ENCODE measurements at places on chromosomes 11 and 22.

GRCh38 chr22:50531546-50531961 lies 1.7 kb upstream of the TYMP start:
- peak overlapping the region; percentile 40 for H3K4me3 ChIP-seq
- DNase-seq = no peak
- peak overlapping the region; percentile 85 for H3K27ac ChIP-seq
- H3K4me1 ChIP-seq = peaks cover 11% of the 10 kb centered on the region
- H3K36me3 ChIP-seq = no peaks in the 10 kb centered on the region

GRCh38 chr11:30876663-30877396 lies 290.7 kb upstream of the MPPED2 start:
- DNase-seq = no peak
- no peaks in the 10 kb centered on the region for H3K27me3 ChIP-seq
- H3K4me3 ChIP-seq = no peak overlapping the region
- H3K36me3 ChIP-seq = no peaks in the 10 kb centered on the region
- H3K4me1 ChIP-seq = no peaks in the 10 kb centered on the region

DNA sequence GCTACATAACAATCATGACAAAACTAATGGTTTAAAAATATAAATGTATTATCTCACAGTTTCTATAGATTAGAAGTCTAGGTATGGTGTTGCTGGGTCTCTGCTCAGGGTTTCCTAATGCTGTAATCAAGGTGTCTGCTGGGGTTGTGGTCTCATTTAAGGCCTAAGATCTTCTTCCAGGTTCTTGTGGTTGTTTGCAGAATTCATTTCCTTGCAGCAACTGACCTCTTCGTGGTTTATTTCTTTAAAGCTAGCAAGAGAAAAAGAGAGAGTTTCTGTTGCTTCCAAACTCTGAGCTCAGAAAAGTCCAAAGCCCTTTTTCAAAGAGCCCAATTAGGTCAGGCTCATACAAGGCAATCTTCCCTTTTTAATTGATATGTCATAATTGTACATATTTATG lies 452.7 kb upstream of the CCDC179 start:
- no peak for DNase-seq
- no peaks in the 10 kb centered on the region for H3K4me1 ChIP-seq
- no peak overlapping the region for H3K27ac ChIP-seq
- H3K27me3 ChIP-seq = no peaks in the 10 kb centered on the region
- H3K36me3 ChIP-seq = no peaks in the 10 kb centered on the region

DNA sequence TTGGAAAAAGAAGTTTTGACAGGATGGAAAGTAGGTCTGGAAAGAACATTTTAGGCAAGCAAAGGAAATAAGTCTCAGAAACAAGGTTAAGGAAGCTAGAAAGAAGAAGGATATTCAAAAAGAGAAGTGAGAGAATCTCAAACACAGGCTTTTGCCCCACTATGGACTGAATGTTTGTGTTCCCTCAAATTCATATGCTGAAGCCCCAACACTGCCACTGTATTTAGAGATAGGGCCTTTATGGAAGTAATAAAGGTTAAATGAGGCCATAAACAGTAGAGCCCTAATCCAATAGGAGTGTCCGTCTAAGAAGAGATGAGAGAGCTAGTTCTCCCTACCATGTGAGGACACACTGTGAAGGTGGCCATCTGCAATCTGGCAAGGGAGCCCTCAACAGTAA lies 20.6 kb upstream of the RPS13 start:
- H3K4me1 ChIP-seq = no peaks in the 10 kb centered on the region
- H3K27me3 ChIP-seq = no peaks in the 10 kb centered on the region
- H3K36me3 ChIP-seq = no peaks in the 10 kb centered on the region
- no peak overlapping the region for H3K4me3 ChIP-seq

- no peaks in the 10 kb centered on the region for H3K36me3 ChIP-seq
- no peak overlapping the region for H3K4me3 ChIP-seq
- no peaks in the 10 kb centered on the region for H3K4me1 ChIP-seq
Measured at GRCh38 chr11:16898274-16898985, 115.8 kb downstream of the PLEKHA7 start.

- no peak for DNase-seq
- H3K27me3 ChIP-seq = no peaks in the 10 kb centered on the region
- H3K4me1 ChIP-seq = no peaks in the 10 kb centered on the region
- no peaks in the 10 kb centered on the region for H3K36me3 ChIP-seq
- no peak overlapping the region for H3K4me3 ChIP-seq
Measured at GRCh38 chr22:40553014-40553554, 83.4 kb downstream of the MRTFA start.

GRCh38 chr11:72605973-72606747 lies 68.1 kb downstream of the PDE2A start:
- no peaks in the 10 kb centered on the region for H3K27me3 ChIP-seq
- DNase-seq = no peak
- no peak overlapping the region for H3K4me3 ChIP-seq
- peaks cover 6% of the 10 kb centered on the region for H3K4me1 ChIP-seq
